ENCODE measurements at places on chromosomes 5 and 9.

GRCh38 chr5:179791881-179792611, 1.7 kb upstream of the LTC4S start:
- DNase-seq, result no peak

DNA sequence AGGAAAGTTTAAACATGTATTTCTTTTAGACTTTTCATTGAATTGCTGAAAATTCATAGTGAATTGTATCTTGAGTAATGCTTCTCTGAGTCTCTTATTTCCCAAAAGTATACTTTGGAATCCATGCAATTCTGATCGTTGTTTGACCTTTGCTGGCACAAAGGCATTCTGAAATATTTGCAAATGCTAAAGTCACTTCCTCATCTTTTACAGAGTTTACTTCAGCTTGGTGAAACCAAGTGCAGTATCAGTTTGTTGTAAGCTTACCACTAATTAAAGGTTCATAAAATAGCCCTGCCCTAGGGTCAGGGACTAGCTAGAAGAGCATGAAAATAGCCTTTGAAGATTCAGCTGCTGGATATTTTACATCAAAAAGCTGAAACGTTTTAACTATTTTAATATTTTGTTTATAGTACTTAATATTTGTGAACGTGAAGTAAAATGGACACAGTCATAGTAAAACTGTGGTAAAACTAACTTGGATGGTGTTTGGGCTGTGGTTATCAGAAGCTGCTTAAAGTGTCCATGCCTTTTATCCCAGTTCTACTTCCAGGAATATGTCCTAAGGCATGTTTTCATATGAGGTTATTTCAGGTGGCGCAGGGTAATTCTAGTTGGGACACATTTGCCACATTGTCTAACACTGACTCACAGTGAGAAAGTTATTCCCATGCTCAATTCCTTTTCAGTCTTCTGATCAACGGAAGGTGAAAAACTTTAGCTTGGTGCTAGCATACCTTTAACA, 45.3 kb downstream of the SLC22A5 start:
- DNase-seq, result no peak

DNA sequence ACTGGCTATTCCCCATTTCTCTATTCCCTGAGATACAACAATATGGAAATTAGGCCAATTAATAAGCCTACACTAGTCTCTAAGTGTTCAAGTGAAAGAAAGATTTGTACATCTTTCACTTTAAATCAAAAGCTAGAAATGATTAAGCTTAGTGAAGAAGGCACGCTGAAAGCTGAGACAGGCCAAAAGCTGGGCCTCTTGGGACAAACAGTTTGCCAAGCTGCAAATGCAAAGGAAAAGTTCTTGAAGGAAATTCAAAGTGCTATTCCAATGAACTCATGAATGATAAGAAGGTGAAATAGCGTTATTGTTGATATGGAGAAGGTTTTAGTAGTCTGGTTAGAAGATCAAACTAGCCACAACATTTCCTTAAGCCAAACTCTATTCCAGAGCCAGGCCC, 256.2 kb downstream of the ZSWIM6 start:
- DNase-seq, result no peak

DNA sequence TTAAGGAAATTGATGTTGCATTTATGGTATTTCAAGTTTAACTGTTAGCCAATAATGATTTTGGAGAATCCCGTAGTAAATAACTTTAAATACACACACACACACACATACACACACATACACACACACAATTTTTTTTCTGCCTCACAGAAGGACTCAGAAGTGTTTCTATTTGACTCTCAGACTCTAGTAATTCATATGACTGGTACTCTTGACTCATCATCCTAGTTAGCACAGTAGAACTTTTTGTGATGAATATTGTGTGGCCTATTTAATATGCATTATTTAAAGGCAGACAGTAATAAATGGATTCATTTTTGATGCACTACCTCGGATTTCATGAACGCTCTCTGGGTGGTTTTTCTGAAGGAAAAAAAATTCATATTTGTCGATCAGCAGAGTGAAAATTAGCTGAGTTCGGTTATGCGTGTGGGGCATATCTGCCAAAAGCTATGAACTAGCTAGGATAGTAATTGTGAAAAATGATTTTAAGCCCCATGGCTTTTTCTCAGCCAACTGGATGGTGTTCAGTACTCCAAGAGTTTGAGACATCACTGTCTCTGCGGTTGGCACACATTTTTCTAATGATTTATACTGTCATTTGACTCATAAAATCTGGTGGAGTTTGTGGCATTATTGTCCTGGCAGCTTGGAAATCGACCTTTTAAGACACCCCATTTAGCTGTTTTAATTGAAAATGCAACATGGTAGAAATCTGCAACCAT, 102.2 kb downstream of the PCSK5 start:
- no peak for DNase-seq

DNA sequence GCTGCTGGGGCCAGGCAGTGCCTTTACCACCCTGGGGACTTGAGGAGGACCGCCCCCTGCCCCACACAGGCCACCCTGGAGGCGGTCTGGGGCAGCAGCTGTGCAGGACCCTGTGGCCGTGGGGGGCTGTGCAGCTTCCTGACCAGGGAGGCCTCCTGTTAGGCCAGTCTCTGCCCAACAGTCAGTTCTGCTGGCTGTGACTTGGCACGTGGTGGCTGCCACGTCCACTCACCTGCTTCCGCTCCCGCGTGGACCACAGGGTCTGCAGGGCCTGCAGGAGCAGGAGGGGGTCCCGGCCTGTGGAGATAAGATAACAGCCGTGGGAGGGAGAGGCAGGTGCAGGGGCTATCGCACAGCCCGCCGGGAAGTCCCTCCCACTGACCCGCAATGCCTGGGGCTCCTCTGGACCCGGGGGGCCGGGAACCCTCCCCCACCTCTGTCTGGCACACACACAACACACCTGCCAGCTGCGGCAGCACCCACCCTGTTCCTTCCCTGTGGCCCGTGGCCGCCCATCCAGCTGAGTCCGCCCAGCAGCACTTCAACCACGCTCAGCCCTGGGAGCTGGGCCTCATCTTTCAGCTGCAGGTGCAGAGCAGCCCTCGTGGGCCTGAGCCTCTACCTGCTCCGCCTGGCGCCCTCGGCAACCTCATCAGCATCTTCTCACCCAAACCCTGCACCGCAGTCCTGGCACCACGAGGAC, 39.7 kb downstream of the EXD3 start:
- no peak for DNase-seq

DNA sequence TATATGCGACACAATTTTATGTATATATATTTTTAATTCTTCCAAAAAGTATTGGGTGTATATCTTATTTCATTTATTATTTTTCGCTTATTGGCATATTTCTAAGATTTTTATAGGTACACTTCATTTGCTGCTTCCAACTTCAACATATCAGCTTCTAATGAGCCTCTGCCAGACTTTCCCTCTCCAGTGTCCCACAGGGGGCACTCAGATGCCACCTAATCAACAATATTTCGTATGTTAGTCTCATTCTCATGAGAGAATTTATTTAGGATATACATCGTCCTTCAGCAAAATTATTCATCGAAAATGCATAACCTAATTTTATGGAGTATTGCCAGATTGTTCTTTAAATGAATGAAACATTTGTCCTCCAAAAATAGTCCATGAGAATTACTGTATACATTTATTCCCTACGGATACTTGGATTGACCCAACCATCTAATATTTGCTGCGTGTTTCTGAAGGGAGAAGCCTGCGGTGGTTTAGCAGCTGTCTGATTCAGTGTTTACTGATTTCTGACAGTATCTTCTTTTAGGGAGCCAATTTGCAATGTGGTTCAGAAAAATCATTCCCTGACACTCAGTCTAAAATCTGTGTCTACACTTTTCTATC, 100.6 kb upstream of the SELENOP start:
- DNase-seq, result peak; percentile 69
